ENCODE measurements at places on chromosomes 13 and 19.
A peak's percentile ranks its signal among the peaks of the same experiment; 100 is the strongest.

DNA sequence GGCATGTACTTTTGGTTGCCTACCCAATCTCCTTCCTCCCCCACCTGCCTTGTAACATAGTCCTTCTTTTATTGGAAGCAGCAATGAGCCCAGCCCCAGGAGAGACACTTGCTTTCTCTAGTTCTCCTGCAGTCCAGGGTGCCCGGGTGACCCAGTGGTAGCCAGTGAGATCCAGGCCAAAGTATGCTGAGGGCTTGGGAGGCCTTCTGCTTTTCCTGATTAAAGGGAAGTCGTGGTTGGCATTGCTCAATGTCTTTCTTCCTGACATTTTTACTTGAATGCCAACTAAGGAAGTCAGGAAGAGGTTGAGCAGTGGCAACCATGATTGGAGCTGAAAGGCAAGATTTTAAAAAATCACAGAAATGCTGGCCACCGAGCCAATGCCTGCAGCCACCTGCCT, 25.7 kb downstream of the CNMD start:
- no peak for DNase-seq

DNA sequence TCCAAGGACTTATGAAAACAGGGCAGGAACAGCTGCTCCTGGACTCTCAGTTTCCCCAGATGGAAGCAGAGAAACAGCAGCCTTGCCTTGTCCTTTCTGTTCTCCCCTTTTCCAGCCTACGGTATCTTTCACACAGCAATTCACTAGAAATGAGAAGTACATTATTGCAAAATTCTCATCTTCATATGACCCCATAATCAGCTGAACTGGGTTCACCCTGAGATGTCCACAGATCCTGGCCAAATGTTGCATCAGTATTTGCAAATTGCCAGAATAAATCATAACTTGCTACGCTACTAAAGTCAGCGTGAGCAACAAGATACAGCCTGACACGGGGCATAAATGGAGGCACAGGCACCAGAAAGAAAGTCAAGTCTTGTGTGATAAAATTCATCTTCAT, 16.1 kb downstream of the VSTM1 start:
- no peak for DNase-seq

DNA sequence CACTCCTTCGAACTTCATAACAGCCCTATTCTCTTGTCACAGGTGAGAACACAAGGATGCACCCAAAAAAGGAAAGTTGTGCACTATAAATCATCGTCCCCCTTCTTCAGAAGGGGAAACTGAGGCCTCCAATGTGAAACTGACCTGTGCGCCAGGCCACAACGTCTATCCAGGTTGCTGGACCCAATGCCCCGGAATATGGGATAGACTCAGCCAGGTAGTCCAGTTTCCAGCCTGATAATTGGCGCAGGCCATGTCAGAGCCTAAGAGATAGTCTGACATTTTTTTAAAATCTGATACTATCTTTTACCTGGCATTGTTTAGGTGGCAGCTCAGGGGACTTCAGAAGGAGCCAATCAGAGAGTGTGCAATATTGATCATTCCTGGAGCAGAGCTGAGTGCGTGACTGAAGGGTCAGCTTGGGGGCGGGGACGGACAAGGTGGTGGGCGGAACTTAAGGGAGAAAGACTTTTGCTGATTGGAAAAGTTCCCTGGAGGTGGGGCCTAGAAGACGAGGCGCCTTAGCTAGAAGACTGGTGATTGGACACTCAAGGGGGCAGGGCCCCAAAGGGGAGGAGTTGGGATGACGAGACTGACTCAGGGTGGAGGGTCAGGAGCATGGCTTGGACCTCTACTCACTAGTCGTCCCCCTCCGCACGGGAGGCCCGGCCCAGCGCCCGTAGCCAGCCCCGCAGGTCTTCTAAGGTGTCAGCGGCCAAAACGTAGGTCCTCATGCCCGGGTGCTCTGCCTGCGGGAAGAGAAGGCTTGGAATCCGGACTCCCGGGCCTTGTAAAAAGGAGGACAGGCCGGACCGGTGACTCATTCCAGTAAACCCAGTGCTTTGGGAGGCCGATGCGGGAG, 8.5 kb downstream of the PLEKHA4 start:
- DNase-seq: no peak

DNA sequence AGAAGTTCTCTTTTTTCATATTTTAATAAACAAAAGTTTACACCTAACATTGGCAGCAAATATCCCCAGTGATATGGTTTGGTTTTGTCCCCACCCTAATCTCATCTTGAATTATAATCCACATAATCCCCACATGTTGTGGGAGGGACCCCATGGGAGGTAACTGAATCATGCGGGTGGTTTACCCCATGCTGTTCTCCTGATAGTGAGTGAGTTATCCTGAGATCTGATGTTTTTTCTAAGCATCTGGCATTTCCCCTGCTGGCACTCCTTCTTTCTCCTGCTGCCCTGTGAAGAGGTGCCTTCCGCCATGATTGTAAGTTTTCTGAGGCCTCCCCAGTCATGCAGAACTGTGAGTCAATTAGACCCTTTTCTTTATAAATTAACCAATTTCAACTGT, 214.7 kb downstream of the SLITRK1 start:
- no peak for DNase-seq

- no peak for DNase-seq
Observed at GRCh38 chr13:96967248-96967745, 27.0 kb downstream of the OXGR1 start.

- DNase-seq: peak; percentile 44
Observed at GRCh38 chr13:109743706-109744453, 42.5 kb downstream of the IRS2 start.

GRCh38 chr19:33569821-33570220, 48.2 kb upstream of the PEPD start:
- no peak for DNase-seq

GRCh38 chr19:5621945-5622464, 571 bp downstream of the SAFB2 start:
- no peak for DNase-seq

GRCh38 chr13:41282129-41282571, 18.8 kb upstream of the MTRF1 start:
- DNase-seq: no peak

DNA sequence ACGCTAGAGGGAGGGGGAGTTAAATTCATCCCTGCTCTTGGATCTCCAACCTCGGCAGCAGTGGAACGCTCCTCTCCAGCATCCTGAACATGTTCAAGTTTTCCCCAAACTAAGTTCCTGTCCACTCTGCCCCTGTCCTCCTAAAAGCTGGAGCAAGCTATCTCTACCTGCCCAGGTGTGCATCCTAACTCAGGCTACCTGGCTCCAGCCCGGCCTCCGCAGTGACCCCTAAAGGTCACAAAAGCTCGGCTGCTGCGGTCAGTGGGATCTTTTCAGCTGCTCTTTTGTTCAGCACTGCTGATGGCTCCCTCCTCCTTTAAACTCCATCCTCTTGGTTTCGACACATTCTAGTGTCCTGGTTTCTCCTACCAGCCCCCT, 1.4 kb downstream of the DCUN1D2 start:
- DNase-seq: no peak

- DNase-seq: no peak
Observed at GRCh38 chr13:105918842-105919741, 616.4 kb downstream of the EFNB2 start.

DNA sequence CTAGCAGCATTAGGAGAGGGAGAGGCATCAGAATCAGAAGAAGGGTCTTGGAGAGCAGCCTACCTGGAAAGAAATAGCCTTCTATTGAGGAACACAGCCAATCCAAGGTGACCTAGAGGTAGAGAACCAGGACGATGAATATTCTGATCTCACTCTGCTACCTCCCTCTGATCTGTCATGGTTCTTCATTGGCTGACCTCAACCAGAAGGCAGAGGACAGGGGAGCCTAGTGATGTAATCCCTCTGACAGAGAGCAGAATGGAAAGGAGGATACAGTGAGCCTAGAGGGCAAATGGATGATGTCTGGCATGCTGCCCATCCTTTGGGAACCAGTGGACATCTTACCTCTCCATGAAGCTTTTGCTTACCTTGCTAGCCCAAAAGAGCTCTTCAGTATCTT, 3.6 kb downstream of the ZNF507 start:
- no peak for DNase-seq

DNA sequence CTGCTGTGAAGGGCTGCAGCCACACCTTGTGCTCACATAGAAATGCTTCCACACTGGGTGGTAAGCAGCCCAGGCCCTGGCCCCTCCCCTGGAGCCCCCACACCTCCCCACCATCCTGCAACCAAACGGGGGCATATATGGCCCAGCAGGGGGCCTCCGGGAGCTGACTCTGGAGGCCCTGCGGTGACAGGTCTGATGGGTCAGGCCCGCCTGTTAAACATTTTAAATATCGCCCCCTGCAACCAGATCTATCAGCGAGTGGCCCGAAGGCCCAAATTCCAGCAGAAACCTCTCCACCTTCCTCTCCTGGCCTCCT, 48.0 kb upstream of the KATNAL1 start:
- no peak for DNase-seq

GRCh38 chr19:23554548-23554947, 132.5 kb downstream of the ZNF675 start:
- DNase-seq: no peak

GRCh38 chr19:30896554-30896953, 452.7 kb downstream of the TSHZ3 start:
- DNase-seq: no peak

DNA sequence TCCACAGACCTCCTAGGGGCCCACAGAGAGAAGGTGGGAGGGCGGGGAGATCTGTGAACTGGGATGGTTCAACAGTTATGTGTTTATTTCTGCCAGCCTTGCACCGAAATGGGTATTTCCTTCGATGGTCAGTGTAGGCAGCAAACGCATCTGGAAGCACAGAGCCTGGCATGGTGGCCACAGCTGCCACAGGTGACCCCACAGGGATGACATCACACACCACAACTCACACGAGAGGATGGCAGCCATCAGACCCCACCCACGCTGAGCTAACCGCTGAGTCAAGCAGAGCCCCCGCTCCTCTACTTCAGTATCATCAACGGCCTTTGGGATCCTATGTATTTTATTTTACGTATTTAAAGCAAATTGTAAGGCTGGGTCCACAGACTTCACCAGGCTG, 37.4 kb downstream of the NAXD start:
- no peak for DNase-seq

- no peak for DNase-seq
Observed at GRCh38 chr19:55149078-55150003, at the start of gene TNNT1. TNNT1 (minus strand) TSS chr19:55149206; CDS start chr19:55147157, 2,049 bp downstream.

DNA sequence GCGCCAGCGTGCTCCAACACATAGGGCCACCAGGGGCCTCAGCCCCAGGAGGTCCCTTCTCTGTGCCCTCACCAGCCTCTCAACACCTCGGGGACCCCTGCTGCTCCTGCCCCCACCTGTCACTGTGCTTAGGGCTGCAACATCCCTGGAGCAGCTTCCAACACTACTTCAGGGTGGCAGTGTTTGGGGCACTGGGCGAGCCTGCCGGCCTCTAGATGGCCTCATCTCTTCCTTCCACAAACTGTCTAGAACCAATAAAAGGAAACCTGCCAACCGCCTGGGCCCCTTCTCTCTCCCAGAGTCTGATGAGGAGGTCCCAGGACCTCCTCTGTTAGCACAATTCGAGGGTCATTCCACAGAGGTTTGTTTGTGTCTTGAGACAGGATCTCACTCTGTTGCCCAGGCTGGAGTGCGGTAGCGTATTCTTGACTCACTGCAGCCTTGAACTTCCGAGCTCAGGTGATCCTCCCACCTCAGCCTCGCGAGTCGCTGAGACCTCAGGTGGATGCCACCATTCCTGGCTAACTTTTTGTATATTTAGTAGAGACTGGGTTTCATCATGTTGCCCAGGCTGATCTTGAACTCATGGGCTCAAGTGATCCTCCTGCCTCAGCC, 10.1 kb upstream of the SHD start:
- no peak for DNase-seq

DNA sequence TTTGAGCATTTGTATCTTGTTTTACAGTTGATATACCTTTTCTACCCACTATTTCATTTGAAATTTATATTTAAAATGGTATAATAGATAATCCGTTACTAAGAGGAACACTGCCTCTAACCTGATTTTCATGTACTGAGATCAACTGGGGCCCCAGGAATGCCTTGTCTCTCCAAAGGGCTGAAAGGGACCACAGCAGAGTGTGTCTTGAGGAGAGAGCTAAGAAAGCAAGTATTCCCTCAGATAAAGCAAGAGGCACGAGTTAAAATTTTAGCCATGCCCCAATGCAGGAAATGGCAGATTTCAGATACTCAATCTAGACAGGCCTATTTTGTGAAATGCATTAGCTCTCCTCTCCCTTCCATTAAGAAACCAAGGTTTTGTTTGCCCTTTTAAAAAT, 10.7 kb downstream of the UQCRFS1 start:
- no peak for DNase-seq

GRCh38 chr13:51643882-51644281, 59.6 kb downstream of the WDFY2 start:
- DNase-seq: peak; percentile 90

- DNase-seq: no peak
Observed at GRCh38 chr19:17114414-17114831, 38.8 kb downstream of the MYO9B start.

- DNase-seq: no peak
Observed at GRCh38 chr13:79675931-79676660, 195.1 kb downstream of the NDFIP2 start.

GRCh38 chr19:46786236-46787039, 2.0 kb downstream of the SLC1A5 start:
- DNase-seq: peak; percentile 52

- DNase-seq: no peak
Observed at GRCh38 chr19:5006201-5006600, 37.3 kb downstream of the KDM4B start.

GRCh38 chr19:42272535-42272897, 3.5 kb downstream of the CIC start:
- no peak for DNase-seq

DNA sequence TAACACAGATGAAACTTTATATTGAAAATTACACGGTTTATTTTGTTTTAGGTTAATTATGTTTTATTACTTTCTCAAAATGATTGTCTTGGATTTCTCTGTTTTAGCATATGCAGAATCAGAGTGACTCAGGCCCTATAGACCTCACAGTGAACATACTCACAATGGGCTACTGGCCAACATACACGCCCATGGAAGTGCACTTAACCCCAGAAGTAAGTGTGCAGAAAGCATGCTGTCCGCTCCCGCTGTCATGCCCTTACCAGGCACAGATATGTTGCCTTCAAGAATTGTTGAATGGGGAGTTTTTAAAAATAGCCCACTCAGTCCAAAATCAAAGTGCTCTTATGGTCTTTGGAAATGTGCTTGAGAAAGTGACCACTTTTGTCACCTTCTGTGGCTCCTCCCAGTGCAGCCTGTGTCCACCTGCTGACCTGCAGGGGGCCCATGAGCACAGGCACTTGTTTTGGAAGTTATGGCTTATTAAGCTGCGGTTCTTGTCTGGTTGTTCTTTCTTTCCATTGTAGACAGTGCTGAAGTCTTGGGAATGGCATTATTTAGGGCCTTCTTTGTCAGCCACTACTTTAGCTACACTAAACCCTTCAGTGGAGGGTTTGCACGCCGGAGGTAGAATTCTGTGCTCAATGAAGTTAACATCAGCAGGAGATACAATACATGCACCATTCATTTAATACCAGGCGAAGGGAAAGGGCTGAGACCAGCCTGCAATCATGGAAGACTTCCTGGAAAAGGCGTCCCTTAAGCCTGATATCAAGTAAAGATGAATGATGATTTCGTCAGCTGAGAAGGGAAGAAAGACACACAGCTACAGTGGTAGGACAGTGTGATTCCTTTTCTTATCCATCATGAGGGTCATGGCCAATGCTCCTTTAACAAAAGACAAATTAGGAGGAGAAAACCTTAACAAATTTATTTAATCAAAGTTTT, 36.7 kb downstream of the CUL4A start:
- DNase-seq: no peak

- no peak for DNase-seq
Observed at GRCh38 chr13:107185889-107186288, 618.0 kb upstream of the ARGLU1 start.

GRCh38 chr13:99505814-99506269, 4.6 kb downstream of the TM9SF2 start:
- no peak for DNase-seq

Data from fibroblast of skin of left quadriceps (primary cell).